ENCODE measurements at places on chromosomes 3 and 15. TPM values are rescaled to one million over a fixed set of nuclear protein-coding genes. Genes with fewer than 3 reads are reported as not detected.

DNA sequence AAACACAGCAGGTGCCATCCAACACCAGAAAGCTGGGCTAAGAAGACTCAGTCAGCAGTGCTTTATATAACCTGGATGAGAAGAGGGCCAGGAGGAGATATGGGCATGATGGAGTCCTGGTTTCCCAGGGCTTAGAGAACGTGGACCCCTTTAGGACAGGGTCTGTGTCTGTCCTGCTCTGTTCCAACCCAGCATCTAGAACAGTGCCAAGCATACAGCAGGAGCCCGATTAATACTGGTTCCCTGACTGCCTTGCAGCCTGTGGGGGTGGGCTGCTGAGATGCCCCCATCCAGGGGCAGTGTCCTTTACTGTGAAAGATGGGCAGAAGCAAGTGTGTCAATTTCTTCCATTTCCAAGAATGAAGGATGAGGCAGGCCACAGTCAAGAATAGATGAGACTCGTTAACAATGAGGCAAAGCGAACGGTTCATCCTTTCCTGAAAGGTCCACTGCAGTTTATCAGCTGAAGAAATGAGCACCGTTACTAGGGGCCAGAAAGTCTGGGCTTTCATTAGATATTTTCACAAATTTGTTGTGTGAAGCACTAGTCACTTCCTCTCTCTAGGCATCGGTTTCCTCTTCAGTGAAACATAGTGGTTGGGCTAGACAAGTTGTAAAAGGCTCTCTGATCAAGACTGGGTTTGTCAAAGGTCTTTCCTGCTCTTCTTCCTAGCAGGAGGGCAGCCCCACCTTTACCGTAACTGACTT is 72.0 kb upstream of the HERC1 start:
- DNase-seq: no peak
- no peak overlapping the region for H3K4me3 ChIP-seq
- H3K36me3 ChIP-seq: no peaks in the 10 kb centered on the region
- H3K27me3 ChIP-seq: no peaks in the 10 kb centered on the region

KLHDC8B gene
- 173 TPM for total RNA-seq

GRCh38 chr3:184636741-184637316 is 75.0 kb downstream of the MAGEF1 start:
- no peaks in the 10 kb centered on the region for H3K27me3 ChIP-seq
- no peaks in the 10 kb centered on the region for H3K36me3 ChIP-seq
- DNase-seq: peak; percentile 86
- no peak overlapping the region for H3K4me3 ChIP-seq
- H3K4me1 ChIP-seq: peaks cover 65% of the 10 kb centered on the region

GRCh38 chr3:13203398-13204176 is 130.4 kb upstream of the IQSEC1 start:
- H3K27me3 ChIP-seq: no peaks in the 10 kb centered on the region
- no peak for DNase-seq
- H3K27ac ChIP-seq: no peak overlapping the region
- no peak overlapping the region for H3K4me3 ChIP-seq
- no peaks in the 10 kb centered on the region for H3K4me1 ChIP-seq

BNC1 gene
- total RNA-seq: 4.7 TPM

ATP13A5 gene
- not detected for total RNA-seq

DNA sequence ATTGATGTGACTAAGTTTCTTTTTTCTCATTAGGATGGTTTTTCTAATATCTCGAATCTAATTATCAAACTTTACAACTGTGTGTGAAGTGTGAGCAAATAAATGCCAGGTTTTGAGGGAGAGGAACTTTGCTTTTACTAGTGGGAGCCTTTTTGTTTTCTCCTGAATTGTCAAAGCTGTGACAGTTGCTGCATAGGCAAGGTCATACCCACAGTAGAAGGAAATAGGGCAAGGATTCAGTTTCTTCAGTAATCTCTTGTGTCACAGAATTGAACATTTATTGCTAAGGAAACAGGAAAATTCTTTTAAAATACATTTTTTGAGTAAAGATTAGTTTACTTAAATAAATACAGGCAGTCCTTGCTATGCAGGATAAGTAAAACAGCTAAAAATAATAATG is 19.5 kb downstream of the GMPS start:
- no peaks in the 10 kb centered on the region for H3K27me3 ChIP-seq
- peak overlapping the region; percentile 29 for H3K27ac ChIP-seq
- no peak overlapping the region for H3K4me3 ChIP-seq
- peaks cover 13% of the 10 kb centered on the region for H3K36me3 ChIP-seq

NAALADL2 gene
- total RNA-seq: 3.8 TPM

DNA sequence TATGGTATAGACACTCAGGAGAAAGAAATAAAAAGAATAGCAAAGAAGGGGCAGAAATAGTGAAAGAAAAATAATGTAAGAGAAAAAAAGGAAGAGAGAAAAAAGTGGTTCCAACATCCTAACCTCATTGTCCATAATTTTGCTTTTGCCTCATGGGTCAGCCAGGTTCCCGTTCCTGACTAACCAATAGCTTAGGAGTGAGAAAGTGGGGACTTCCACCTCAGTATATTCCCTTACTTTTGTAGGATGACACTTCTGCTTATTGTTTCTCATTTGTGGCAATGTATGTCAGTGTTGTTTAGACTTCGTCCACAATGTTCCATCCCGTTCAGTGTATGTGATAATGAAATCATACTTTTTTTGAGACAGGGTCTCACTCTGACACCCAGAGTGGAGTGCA is 9.3 kb upstream of the SLC12A8 start:
- DNase-seq: no peak
- H3K4me3 ChIP-seq: no peak overlapping the region
- no peaks in the 10 kb centered on the region for H3K27me3 ChIP-seq

- peak overlapping the region; percentile 20 for H3K27ac ChIP-seq
Measured at GRCh38 chr15:63089260-63090043, 32.2 kb upstream of the LACTB start.

DNA sequence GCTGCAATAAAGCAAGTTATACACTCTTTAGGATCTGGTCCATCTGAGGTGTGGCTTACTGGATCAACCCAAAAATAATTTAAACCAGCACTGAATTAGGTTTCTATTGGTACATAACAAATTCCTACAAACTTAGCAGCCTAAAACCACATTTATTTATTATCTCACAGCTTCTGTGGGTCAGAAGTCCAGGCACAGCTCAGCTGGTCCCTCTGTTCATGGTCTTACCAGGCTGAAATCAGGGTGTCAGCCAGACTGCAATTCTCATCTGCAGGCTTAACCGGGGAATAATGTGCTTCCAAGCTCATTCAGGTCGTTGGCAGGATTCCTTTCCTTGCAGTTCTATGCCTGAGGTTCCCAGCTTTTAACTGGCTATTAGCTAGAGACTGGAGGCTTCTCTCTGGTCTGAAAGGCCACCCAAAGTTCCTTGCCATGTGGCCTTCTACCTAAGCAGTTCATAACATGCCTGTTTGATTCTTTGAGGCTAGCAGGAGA is 477.4 kb upstream of the WNT5A start:
- no peak overlapping the region for H3K27ac ChIP-seq
- peaks cover 17% of the 10 kb centered on the region for H3K4me1 ChIP-seq
- no peak for DNase-seq

All from cardiac muscle cell (in vitro differentiated cells and primary cell).